ENCODE measurements at places on chromosomes 6 and 20.
A peak's percentile ranks its signal among the peaks of the same experiment; 100 is the strongest.

DNA sequence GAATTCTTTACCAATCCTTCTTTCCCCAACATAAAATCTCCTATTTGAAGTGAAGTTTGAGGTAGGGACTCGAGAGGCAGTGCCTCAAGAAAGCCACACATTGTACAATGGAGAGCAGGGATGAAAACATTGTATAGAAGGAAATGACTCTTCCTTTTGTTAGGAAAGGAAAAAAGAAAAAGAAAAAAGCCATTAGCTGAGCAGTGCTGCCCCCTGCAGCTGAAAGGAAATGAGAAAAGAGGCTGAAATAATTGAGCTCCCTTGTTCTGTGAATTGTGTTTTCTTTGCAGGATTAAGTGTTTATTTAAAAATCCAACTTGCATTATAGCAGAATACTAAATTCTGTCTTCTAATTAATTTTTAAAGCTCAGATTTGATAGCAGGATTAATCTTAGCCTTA is 162.9 kb upstream of the SASH1 start:
- DNase-seq: peak; percentile 9

DNA sequence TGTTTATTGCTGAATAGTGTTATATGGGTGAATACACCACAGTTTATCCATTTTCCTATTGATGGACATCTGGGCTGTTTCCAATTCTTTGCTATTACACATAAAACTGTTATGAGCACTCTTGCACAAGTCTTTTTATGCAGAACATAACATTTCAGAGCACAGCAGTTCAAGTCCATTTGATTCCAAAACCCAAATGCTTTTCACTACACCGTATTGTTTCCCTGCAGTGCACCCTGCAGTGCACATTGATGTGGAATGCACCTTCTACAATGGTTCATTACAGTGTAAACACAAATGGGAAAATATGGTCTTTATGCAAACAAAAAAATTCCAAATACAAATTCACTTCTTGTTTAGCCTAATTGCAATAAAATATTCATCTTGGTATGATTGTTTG is 3.6 kb upstream of the SLC2A12 start:
- DNase-seq: no peak

DNA sequence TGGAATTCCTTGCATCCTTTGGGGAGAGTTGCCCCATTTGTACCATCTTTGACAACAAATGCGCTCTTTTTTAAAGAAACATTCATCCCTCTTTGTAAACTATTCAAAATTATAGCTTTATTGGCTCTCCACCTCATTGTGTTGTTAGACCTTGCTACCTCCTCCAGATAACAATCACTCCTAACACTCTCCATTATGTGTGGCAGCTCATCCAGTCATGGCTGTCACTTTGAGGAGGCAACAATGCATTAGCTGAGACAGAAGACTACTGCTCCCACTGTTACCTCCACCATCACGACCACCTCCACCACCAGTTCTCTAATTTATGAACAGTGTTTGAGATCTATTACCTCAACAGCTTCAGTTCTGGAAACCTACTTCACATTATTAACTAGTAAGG is 339.1 kb downstream of the FRK start:
- DNase-seq: no peak

DNA sequence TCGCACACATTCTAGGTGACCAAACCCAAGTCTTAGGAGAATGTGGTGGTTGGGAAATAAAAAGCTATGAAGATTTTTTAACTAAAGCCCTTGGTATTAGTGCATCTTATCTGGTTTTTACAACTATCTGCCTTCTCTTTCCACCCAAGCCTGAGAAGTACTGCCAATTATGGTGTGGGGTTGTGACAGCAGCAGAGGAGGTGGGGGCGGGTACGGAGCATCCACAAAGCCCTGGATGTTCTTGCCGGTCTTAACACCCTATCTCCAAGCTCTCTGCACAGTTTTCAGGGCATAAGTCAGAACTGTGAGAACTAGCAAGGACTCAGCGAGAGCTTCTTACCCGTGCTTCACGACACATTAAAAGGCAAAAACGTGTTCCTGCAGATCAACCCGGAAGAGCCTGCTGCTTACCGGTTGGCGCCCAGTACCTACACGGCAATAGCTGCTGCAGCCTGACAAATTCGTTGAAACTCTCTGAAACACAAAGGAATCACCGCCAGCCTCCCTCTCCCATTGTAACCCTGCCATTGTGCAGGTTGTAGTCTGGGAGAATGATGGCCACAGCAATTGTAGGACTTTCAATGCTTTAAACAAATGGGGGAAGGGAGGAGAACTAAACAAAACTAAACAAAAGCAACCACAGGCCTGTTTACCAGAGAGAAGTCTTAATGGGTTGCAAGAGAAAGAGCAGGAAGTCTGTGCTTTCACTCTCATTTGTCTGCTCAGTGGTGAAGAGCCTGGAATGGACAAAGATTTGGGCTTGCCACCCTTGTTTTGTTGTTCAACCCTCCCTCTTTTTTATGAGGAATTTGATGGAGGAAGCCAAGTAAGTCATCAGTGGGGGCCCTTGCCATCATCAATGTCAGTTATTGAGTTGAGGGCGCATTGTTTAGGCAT is 461.0 kb upstream of the JARID2 start:
- DNase-seq: no peak

DNA sequence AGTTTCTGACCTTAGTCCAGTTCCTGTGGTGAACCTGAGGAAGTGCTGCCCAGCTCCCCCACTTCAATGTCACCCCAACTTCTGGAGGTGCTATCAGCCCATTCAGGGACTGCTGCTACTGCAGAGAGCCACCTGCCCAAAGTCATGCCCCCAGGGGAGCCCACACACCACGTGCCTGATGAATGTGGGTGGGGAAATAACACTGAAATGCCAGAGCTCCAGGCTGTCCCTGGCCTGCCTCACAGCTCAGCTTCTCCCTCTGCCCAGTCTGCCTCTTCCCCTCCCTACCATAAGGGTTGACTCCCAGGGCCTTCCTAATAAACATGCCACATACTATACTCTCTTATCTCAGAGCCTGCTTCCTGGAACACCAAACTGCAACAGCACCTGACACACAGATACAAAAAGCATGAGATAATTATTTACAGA is 276.4 kb upstream of the MOCS1 start:
- no peak for DNase-seq

DNA sequence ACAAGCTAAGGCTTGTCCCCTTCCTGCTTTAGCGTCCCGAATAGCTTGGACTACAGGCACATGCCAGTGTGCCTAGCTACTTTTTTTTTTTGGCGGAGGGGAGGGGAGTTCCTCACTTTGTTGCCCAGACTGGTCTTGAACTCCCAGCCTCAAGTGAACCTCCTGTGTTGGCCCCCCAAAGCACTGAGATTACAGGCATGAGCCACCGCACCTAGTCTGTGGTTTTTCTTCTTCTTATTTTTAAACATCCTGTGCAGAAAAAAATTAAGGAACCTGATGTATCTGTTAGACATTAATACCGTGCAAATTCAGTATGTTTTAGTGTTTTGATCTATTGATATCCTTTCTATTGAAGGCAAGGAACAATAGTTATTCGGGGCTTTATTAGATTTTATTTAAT is 25.7 kb downstream of the HIVEP1 start:
- DNase-seq: no peak

DNA sequence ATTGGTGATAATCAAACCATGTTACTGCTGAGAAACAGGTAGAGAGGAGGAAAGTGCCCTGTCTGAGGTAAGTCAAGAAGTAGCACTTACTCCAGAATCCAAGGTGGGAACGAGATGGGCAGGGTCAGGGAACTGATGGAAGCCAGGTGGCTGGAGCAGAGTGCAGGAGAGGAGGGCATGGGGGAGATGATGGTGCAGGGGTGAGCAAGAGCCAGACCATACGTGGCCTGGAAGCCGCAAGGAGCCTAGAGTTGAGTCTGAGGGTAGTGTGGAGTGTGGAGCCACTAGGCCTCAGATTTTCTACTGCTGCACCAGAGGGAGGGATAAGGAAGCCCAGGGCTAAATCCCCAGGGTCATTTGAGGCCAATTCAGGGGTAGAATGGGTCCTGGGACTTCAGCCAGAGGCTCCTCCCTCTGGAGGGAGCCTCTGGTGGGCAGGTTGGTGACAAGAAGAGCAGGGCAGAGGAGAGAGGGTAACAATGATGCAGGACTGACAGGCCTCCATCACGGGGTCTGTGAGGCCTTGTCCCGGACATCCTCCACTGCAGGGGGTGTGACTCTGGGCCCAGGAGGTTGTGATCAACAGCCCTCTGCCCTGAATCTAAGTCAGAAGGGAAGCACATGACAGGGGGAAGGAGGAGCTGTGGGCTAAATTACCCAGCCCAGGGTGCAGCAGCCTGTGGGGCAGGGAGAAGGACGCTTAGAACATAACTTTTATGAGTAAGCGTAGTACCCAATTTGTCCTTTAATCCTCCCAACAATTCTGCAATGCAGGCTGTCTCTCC is 28.7 kb downstream of the COX4I2 start:
- no peak for DNase-seq

DNA sequence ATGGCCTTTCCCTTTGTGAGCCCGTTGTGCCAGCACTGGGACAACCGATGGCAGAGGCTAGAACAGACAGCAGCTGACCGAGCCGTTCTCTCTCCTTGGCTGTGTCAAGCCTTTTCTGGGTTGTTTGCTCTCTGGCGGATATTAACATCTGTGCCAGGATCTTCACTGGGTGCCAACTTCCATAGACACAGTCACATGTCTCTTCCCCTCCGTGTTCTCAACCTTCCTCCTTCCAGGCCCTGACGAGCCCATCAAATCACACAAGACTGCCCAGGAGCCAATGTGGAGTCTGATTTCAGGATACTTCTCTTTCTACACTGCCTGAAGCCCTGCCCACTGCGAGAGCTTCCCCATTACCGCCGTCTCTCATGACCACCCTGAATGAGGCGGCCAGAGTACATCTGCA is 111.0 kb upstream of the RALGAPA2 start:
- no peak for DNase-seq

DNA sequence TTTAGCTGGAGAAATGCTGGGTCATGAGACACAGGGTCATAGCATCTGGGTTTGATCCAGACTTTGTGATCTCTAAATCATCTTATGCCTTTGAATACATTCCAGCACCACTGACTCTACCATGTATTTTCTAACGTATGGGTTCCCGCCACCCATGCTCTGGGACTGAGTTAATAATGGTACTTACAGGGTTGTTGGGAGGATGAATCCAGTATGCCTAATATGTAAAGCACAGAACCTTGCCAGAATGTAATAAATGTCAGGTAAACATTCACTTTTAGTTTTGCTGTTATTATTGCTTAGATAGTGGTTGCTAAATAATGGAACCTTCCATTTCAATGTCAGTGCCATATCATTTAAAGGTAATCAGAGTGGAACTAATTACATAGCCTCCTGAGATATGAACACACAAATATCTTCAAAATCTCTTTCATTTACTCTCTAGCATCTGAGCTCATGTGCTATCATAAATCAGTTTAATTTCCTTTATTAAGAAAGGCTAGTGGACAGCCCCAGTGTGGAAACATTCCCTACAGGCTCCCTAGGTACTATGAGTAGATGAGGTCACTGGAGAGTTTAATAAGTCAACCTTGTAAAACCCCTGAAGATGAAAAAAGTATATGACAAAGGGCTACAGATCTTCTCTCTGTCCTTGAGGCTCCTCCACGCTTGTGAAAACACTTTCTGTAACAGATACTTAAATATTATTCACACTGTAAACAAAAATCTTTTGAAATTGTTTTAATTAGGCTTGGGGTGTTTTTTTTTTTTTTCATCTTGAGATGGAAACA is 226.6 kb downstream of the ALDH8A1 start:
- peak; percentile 14 for DNase-seq

GRCh38 chr6:22152841-22153240 is 144.0 kb downstream of the PRL start:
- DNase-seq: no peak

DNA sequence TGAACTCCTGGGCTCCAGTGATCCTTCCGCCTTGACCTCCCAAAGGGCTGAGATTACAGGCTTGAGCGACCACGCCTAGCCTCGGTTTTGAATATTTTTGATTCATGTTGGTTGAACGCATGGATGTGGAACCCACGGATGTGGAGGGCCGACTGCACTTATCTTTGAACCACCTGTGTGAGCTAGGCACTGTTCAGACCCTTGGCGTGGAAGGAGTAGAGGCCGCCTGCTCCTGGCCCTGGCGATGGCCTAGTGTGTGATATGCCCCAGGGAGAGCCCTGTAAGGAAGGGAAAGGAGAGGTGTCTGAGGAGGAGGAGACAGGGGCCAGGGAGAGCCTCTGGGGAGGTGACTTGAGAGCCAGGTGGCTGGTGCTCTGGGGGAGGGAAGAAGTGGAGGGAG is 64.3 kb downstream of the BCAS4 start:
- no peak for DNase-seq

- DNase-seq: no peak
Measured at GRCh38 chr20:59772931-59773913, 160.2 kb downstream of the SYCP2 start.

DNA sequence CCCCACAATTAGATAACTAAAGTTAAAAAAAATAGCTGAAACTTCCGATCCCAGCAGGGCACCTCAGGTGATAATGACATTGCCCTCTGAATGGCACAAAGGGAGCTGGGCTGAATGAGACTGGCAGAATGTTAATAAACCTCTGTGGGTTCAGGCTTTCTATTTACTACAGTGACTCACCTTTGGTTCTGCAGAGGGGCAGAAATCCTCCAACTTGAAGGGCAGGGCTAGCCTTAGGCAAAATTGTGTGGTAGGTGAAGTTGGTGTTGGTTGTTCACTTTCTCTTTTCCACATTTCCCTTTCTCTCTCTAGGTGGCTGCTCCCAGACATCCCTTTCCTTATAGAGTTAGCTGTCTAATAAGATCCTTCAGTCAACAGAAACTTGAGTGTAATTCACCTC is 625.2 kb downstream of the EPM2A start:
- no peak for DNase-seq

DNA sequence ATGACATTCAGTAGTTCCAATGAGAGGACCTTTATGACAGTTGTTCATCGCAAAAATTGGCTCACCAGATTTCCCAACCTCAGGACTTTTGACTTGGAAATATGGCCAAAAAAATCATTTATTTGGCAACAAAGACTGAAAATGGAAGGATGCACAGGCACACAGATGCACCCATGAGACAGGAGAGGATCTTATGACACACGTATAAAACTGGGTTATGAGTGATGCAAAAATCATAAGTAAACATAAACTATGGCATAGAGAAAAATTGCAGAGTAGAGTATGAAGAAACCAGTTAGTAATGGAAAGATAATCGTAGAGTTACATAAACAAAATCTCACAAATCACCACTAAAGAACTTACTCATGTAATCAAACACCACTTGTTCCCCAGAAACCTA is 546.9 kb downstream of the ADGRB3 start:
- DNase-seq: no peak

All from HTR-8/SVneo (cell line).